ENCODE measurements at places on chromosomes 4 and X. TPM values are rescaled to one million over a fixed set of nuclear protein-coding genes. Genes with fewer than 3 reads are reported as not detected.

- no peak for DNase-seq
These were observed 836 bp upstream of the LNX1 start for GRCh38 chr4:53592122-53592521.

- no peak for DNase-seq
These were observed 141.0 kb downstream of the MAB21L2 start for GRCh38 chr4:150722908-150723362.

DNA sequence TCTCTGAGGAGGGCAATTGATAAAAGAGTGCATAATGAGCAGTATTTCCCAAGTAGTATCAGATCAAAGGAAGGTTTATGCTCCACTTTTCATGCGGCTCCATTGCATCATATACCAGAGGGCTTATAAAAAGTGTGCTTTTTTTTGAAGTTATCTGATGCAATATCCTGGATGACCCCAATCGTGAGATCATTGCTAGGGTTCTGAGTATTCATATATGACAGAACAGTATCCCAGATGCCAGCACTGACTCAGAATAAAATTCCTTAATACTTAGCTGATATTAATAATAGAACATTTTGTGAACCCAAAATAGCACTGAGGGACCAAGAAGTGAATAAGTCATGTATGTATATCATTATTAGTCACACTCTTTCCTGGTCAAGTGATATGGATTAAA, 945.5 kb upstream of the AGA start:
- no peak for DNase-seq

- DNase-seq, result no peak
These were observed 930.4 kb downstream of the DMD start for GRCh38 chrX:32280921-32281320.

- DNase-seq, result no peak
These were observed 27.6 kb downstream of the HCCS start for GRCh38 chrX:11138498-11139390.

GRCh38 chr4:15434091-15434490, 6.3 kb downstream of the C1QTNF7 start:
- no peak for DNase-seq

The CLCN4 gene
- total RNA-seq, result not detected
